ENCODE measurements at places on chromosomes 2 and 18. TPM values are rescaled to one million over a fixed set of nuclear protein-coding genes. Genes with fewer than 3 reads are reported as not detected.

GRCh38 chr18:10565835-10566234 lies 40.0 kb downstream of the NAPG start:
- DNase-seq: no peak

GRCh38 chr18:54165450-54165849 lies 59.0 kb downstream of the MBD2 start:
- no peak for DNase-seq

GRCh38 chr2:147711031-147711430 lies 133.8 kb upstream of the ACVR2A start:
- no peak for DNase-seq

- DNase-seq: no peak
Observed at GRCh38 chr2:191319186-191319585, 74.0 kb downstream of the MYO1B start.

GRCh38 chr2:30677231-30677630 lies 130.0 kb downstream of the CAPN13 start:
- no peak for DNase-seq

DNA sequence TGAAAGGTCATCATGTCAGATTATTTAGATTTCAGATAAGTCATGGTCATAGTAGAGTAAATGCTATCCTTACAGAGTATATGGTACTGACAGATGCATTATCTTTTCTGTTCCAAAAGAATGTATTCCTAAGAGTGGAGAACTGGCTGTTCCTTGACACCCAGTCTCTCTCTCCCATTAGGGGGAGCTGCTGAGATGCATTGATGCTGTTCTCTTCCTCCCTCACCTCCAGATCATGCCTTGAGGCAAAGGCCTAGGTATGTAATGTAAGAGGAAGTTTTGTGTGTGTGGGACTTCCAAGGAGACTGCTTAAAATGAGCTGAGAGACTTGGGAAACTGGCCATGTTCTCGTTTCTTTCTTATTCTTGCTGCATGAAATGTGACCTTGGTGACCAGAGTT lies 979.5 kb upstream of the CELF4 start:
- no peak for DNase-seq

- no peak for DNase-seq
Observed at GRCh38 chr18:77750006-77750405, 500.4 kb downstream of the GALR1 start.

- peak; percentile 62 for DNase-seq
Observed at GRCh38 chr2:217929757-217930707, 72.8 kb downstream of the TNS1 start.

GRCh38 chr2:234488913-234489451 lies 7.9 kb downstream of the ARL4C start:
- no peak for DNase-seq

DNA sequence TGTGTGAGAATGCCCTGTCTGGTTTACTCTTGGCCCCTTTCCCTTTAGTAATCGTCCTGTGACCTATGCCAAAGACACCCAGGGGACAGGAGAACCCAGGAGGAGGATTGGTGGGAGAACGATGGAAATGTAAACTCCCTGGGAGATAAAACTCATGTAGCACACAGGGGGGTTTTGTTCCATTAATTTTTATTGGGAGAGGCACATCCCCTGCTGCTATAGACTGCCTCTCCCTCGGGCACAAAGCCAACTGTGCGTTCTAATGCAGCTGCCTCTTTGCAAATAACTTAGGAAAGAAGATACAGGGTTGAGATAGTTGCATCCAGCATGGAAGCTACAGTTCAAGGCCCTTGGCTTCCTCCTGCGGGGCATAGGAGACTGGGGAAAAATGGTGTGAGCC lies 489.6 kb downstream of the SLC4A3 start:
- DNase-seq: no peak

- DNase-seq: no peak
Observed at GRCh38 chr2:85799215-85799956, 45.6 kb downstream of the ATOH8 start.

- DNase-seq: no peak
Observed at GRCh38 chr18:52409727-52410126, 69.7 kb downstream of the DCC start.

GRCh38 chr2:173278794-173279526 lies 75.7 kb upstream of the CDCA7 start:
- DNase-seq: no peak

GRCh38 chr2:128413718-128414341 lies 95.2 kb upstream of the HS6ST1 start:
- peak; percentile 2 for DNase-seq

DNA sequence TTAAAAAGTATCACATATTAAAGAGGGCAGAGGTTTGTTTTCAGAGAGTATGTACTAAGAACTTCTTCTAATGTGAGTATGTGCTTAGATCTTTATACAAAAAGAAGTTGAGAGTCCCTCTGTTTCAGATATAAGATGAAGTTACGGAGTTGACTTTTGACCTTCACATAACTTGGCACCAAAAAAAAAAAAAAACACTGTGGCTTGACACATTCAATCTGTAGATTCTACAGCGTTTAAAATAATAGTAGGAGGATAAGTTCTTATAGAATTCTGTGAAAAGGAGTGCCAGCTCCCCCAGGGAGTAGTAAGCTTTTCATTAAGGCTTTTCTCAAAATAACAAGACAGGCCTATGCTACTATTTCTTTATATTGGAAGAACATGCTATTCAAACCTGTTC lies 105.4 kb upstream of the LRP1B start:
- DNase-seq: no peak

DNA sequence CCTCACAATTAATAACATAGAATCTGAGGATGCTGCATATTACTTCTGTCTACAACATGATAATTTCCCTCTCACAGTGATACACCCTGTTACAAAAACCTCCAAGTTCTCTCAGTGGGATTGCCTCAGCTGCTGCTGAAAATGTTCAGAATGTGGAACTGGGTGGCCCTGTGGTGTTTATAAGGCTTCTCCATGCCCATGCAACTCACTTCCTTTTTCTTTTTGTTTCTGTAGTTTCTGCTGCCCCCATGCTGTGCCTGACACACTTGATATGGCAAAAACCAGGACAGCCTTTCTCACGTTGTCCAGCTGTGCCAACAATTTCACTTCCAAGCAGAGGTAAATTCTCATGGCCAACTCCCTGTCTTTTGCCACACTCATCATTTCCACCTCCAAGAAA lies 206.2 kb downstream of the RPIA start:
- DNase-seq: no peak

GRCh38 chr2:58688813-58689212 lies 447.7 kb upstream of the FANCL start:
- no peak for DNase-seq

DNA sequence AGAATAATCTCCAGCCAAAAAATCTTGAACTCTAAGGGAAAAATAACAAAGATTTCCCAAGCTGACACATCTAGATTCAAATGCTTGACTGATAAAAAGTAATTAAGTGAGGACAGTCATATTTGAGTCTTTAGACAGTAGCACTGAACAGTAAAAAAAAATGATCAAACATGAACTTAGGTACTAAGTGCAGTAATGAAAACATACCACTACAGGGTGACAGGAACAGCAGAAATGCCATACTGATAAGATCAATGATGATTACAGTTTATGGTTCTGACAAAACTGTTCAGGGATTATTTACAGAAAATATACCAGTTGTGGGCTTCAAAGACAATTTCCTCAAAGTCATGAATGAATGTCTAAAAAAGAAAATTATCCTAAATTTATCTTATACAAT lies 80.3 kb downstream of the OSBPL1A start:
- no peak for DNase-seq

The G6PC2 gene
- not detected for total RNA-seq

The FSIP2 gene
- 0.73 TPM for total RNA-seq

The RUFY4 gene
- 0.42 TPM for total RNA-seq

The CYTIP gene
- 25.1 TPM for total RNA-seq

The WDSUB1 gene
- 13.4 TPM for total RNA-seq

The FEV gene
- total RNA-seq: not detected

The IL1R2 gene
- total RNA-seq: 195 TPM

The TRPM8 gene
- not detected for total RNA-seq

The SKOR2 gene
- not detected for total RNA-seq

The ITPRIPL1 gene
- total RNA-seq: 2.3 TPM

The DOK6 gene
- 5.3 TPM for total RNA-seq

The LYPD6 gene
- 0.99 TPM for total RNA-seq

The SERPINB3 gene
- total RNA-seq: not detected

The GLI2 gene
- total RNA-seq: 8.5 TPM

The EDAR gene
- not detected for total RNA-seq
